ENCODE measurements at places on chromosomes 12 and 14.

DNA sequence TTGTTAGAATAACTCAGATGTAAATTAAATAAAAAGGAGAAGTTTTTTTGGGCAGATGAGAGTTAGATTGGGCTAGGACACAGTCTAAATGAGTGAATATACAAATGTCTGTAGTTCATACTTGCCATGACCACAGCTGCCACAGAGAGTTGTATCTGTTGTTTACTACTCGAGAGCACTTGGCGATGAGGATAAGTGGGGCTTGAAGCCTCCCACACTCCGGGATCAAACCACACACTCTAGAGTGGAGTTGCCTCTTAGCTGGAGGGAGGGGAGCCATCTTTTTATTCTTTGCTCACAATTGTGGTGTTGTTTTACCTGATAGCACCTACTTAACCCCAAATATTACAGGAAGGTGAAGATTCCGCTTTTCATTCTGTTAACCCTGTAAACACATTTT is 27.5 kb downstream of the BEST3 start:
- DNase-seq, result no peak

DNA sequence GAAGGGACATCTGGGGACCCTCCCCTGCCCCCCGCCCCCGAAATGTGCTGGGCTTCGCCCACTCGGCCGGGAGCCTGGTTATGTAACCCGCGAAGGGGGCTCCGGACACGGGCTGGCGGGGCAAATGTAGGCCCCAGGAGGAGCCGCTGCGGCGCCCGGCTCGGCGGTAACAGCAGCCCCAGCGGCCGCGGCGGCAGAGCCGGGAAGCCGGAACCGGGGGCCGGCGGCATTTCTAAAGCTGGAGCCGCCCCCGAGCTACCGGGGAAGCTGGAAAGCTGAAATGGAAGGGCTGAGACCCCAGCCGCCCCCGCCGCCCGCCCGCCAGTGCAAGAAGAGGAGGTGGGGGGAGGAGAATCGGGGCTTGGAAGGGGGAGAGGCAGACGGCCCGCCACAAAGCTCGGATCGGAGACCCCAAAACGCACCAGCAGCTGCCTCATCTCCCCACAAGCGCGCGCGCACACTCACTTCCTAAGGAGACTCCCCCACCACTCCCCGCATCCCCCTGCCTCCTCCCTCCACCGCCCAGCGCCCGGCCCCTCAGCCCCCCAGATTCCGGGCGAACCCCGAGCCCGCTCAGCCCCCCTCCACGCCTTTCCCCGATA is 1.5 kb downstream of the KDM2B start:
- DNase-seq, result no peak

DNA sequence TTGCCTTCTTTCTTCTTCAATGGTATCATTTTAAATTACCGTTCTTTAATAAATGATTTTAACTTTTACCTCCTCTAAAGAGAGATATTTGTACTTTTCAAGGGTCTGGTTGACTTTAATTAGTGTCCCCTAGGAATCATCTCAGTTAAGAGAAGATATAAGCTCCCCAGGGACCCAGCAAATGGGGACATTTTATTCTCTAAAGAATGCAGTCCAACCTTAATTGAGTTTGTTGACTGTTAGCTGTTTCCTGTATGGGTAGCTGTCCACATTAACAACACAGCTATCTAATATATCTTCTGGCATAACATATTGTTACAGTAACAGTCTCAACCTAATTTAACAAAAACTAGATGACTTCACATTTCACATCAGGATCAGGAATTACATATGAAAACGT is 241.6 kb upstream of the NPAS3 start:
- DNase-seq, result no peak

- DNase-seq, result no peak
Measured at GRCh38 chr12:117109943-117110635, 10.9 kb upstream of the TESC start.

GRCh38 chr14:95431199-95432143 is 85.0 kb downstream of the SYNE3 start:
- no peak for DNase-seq

DNA sequence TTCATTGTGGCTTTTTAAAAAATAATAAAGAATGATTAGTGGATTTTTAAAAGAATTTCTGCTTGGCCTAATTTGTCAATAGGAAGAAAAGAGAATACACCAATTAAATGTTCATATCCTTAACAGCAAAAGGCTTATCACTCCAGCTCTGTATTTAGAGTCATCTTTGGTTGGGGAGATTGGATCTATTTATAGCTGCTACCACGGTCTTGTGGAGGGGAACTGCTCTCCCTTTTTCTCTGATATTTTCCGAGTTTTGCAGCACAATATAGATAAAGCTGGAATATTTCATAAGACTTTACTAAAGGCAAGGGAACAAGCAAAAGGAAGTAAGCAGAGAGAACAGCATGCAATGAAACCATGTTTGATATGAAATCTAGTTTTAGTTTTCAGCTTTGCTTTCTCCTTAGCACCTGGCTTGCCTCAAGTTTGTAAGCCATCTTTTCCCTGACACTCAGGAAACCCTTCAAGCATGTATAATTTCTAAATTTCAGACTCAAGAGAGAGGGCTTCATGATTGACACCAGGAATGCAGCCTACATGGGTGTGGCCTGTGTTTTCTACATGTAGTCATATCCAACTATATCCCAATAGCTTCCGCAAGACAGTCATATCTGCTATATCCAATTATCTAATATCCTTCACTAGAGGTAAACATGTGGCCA is 35.2 kb downstream of the BRMS1L start:
- DNase-seq, result no peak

DNA sequence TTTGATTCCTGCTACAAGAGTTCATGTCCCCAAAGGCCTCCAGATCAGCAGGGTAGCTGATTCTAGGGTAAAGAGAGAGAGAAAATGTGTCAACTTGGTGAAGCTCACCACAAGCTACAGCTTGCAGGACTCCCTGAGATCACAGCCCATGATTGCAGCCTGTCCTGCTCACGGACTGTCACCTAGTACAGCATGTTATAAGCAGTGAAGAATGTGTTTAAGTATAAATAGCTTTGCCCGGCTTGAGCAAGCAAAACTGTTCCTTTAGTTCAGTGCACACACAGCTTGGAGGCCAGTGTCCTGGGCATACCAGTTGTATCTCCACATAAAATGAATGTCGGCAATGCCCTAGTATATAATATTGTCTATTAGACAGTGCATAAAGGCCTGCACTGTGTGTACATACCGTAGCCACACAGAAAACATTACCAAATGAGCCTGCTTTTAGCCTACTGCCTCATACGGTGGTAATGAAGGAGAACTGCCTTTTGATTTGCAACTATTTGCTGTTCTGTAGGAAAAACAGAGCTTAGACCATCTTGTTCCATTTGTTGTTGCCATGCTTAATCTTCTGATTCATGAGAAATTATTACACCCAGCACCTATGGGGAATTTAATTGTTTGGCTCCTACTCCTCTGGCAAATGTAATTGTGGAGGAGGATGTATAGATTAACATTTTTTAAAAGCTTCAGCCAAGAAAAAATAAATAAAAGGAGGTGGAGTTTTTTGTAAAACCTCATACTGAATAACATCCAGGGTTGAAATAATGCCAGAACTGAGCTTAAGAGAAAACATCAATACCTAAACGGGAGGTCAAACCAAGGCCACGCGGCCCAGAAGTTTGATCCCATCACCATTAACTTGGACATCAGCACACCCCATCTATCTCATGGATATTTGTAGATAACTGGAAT is 108.1 kb upstream of the G2E3 start:
- DNase-seq, result no peak

DNA sequence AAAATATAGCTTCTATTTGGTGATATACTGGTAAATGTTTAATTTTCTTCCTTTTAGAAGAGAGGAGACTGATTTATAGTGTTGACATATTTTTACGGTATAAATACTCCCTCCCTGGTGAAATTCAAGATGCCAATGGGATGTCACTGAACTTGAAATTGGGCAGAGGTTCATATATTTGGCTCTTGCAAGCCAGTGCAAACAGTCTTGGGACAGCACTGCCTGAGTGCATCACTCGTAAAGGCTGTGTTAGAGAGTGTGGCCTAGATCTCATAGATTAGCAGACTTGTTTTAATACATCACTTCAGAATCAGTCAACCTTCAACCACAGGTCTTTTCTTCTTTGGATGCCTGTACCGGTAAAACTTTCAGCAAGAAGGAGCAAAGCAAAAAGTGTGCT is 681.0 kb downstream of the NRXN3 start:
- no peak for DNase-seq

DNA sequence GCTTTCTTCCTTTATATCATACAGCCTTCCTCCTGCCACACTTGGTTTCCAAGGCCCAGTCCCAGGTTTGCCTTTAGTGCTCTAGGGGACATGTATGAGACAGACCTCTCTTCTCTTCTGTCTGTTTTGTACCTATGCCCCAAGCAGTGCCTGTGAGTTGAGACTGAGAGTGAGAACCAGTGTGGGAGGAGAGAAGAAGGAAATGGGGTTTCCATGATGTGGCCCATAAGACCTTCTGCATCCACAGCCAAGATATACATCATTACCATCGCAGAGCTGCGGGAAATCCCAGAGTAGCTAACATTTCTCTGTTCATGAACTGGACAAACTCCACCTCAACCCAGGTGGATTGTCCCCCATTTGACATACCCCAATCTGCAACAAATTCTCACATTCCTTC is 2.8 kb downstream of the TESPA1 start:
- no peak for DNase-seq

DNA sequence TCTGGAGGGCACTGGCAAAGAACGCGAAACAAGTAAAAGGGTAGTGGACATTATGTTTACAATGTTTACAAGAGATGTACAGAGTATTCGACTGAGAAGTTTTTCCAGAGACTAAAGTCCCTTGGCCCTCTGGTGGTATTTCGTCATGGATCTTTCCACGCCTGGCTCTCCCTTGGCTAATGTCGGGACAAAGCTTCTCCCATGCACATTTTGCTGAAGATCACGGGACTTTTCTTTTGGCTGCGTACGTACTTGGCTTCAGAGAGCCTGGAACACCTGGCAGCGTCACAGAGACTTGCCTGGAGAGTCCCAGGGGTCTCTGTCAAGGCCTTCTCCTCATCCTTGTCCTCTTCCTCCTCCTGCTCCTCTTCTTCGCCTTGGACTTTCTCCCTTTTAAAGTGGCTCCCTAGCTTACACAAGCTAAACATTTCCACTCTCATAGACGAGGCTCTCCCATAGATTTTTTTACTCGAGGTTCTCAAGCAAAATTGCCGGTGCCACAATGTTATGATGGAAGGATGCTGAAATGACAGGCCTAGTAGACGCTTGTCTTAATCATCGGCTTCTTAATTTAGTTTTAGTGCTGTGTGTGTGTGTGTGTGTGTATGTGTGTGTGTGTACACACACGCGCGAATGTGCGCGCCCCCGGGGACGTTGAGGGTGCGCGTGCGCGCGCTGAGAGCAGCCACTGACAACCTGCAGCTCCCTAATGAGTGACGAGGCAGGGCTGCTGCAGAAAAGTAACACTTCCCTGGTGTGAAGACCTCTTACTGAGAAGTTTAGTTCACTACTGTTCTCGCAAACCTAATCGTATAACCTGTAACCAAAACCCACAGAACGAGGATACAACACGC is 4.9 kb upstream of the FOXG1 start:
- DNase-seq, result no peak

DNA sequence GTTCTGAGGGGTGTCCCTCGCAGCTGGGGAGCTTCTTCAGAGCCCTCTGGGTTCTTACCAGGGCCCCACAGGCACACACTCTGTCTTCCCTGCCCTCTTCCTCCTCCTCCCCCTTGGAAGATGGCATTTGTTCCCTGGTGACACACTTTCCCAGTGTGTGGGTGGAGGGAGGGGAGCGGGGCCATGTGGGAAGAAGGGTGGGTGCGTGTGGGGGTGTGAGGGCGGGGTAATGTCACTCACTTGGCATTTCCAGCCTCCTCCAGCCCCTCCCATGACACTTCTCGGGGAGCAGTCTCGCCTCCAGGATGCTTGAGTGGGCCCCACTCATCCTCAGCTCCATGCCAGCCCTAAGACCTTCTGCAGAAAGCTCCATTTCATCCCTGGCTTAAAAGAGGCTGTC is 61.3 kb downstream of the ADCK1 start:
- no peak for DNase-seq

- DNase-seq, result no peak
Measured at GRCh38 chr12:26636710-26637328, 196.2 kb downstream of the ITPR2 start.

GRCh38 chr14:77316872-77317301 is 3.8 kb downstream of the POMT2 start:
- DNase-seq, result no peak

- no peak for DNase-seq
Measured at GRCh38 chr12:27515671-27516070, 8.3 kb upstream of the PPFIBP1 start.

- DNase-seq, result no peak
Measured at GRCh38 chr12:104758771-104759170, 199.3 kb downstream of the SLC41A2 start.

GRCh38 chr14:55327179-55327578 is 56.0 kb downstream of the FBXO34 start:
- DNase-seq, result no peak

DNA sequence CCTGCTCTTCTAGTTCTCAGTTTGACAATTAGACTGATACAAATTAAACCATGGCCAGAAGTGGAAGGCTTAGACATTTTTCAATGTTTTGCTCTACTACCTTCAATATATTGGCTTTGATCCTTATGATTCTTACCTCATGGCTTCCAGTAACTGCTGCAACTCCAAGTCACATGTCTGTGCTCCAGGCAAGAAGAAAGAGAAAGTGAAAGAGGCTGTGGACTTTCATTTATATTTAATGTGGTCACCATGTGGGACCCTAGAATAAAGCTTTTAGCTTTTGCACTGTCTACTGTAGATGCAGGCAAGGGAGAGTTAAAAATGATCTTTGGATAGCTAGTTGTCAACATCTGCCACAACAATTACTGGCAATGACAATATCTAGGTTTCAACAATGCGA is 214.3 kb upstream of the PDE3A start:
- DNase-seq, result no peak

GRCh38 chr12:52215587-52216031 is 17.4 kb upstream of the KRT7 start:
- no peak for DNase-seq

GRCh38 chr14:98834119-98834518 is 437.9 kb downstream of the BCL11B start:
- no peak for DNase-seq

DNA sequence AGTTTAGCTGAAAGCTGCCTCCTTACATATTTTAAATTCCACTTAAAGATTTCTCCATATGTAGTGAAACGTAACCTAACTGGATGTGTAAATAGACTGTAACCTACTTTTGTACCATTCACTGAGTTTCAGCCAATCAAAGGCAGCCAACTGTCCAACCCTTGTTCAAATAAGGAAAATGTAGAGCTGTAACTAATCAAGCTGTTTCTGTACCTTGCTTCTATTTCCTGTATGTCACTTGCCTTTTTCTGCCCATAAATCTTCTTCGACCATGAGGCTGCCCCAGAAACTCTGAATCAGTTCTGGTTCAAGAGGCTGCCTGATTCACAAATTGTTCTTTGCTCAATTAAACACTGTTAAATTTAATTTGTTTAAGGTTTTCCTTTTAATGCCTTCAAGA is 6.3 kb downstream of the SLC7A8 start:
- DNase-seq, result no peak

DNA sequence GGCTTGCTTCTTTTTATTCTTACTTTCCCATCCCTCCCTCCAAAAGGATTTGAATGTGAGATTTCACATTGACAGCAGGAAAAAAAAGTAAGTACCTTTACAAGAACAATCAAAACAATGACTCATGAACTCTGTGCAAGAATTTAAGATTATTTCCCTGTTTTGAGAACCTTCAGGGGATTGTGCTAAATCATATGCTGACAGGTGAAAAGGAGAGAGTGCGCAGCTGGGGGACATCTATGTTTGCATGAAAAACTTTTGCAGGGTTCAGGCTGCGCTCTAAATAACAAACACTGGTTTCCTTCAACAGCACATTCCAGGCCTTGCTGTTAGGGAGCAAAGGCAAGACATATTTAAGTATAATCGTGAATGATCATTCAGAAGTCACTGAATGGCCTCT is 27.3 kb downstream of the RERG start:
- DNase-seq, result no peak
